ENCODE measurements at places on chromosomes 2 and 18.

DNA sequence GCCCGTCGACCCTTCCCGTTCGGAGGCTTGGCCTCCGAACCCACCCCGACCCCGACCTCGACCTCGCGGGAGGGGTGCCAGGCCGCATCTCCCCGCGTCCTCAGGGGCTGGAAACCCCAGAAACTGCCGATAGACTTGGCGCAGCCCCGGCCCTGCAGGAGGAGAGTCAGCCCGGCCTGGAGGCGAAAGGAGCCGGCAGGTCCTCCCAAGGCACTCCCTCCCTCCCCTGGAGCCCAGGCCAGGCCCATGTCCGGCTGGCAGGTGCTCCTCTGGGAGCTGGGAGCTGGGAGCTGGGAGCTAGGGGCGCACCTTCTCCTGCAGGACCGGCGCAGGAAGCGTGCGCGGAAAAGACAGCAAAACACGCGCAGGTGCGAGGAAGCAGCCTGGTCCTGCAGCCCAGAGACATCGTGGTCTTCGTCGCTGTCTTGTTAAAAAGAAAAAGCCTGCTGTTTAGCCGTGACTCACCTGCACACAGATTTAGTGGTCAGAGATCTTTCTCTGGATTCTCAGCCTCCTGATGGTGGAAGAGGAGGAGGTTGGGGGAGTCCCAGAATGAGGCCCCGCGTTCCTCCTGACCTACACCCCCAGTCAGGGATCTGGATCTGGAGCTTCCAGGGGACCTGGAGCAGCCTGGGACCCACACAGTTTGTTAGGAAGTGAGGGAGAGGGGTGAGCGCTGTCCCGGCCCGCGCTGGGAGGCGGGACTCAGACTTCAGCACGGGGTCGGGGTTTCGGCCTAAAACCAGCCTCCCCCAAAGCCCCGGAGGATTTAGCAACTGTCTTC, 660 bp upstream of the MBP start:
- peaks cover 56% of the 10 kb centered on the region for H3K4me1 ChIP-seq
- H3K4me3 ChIP-seq, result peak overlapping the region; percentile 77
- H3K36me3 ChIP-seq, result peaks cover 26% of the 10 kb centered on the region
- peak overlapping the region; percentile 92 for H3K27ac ChIP-seq

DNA sequence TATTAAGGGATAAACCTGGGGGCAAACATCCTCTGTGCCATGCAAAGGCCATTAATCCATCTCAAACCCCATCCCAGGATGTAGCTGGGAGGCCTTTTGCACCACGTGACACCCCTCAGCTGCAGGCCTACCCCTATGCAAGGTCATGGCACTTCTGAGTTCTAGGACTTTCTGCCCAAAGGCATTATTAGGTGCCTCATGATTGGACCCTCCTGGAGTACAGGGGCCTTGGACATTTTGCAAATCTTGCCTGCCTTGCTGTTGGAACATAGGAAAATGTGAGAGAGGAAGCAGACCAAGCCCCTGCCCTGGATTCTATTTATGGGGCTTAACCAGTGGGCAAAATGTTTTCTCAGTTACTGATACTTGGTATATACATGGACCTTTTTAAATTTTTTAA, 44.2 kb upstream of the NFU1 start:
- H3K36me3 ChIP-seq, result peaks cover 62% of the 10 kb centered on the region
- DNase-seq, result no peak
- peaks cover 22% of the 10 kb centered on the region for H3K4me1 ChIP-seq
- H3K27ac ChIP-seq, result no peak overlapping the region
- no peaks in the 10 kb centered on the region for H3K27me3 ChIP-seq

DNA sequence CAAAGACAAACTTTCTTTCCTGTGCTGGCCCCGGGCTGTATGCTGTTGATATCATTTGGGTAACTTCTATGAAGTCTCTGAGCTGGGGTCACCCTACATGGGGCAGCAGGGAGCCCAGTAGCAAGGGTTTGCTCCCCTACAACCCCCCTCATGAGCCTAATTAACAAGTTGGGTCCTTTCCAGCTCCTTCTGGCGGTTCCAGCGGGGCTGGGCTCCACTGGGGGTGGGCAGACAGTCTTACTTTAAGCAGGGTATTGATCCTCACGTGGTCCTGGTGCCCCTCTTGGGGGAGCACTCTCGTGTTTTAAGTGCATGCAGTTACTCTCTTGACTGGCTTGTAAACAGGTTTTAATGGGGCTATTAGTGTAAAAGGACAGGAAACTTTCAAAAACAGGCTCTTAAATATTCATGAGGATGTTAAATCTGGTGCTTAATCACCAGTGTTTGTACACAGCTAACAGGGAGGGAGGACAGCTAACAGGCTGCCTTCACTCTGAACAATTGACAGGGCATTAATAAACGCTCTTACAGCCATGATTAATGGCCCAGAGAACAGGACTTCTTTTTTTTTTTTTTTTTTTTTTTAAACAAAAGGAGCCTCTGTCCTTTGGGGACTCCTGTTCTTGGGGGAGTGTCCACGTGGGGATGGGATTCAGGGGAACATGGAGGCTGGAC, 36.6 kb upstream of the SKOR2 start:
- H3K27ac ChIP-seq, result no peak overlapping the region
- H3K4me3 ChIP-seq, result no peak overlapping the region
- DNase-seq, result no peak

DNA sequence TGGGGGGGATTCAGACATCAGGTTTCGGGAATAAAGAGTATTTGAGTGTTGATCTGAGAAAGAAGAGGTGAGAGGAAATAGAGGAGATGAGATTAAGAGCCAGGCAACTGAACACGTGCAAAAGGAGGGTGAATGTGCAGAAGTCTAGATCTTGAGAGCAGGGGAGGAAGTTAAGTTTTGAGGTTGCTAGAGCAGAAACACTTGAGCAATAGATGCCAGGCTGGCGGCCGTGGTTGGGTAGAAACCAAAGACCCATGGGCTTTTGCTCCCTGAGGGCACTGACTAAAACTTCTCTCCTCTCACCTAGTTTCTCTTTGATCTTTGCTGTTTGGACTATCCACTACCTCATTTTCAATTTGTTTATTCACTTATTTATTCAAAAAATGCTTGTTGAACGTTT, 116.0 kb downstream of the CDC42EP3 start:
- no peak overlapping the region for H3K27ac ChIP-seq
- H3K4me3 ChIP-seq, result no peak overlapping the region
- DNase-seq, result no peak
- peaks cover 9% of the 10 kb centered on the region for H3K4me1 ChIP-seq
- no peaks in the 10 kb centered on the region for H3K36me3 ChIP-seq
- H3K27me3 ChIP-seq, result no peaks in the 10 kb centered on the region

DNA sequence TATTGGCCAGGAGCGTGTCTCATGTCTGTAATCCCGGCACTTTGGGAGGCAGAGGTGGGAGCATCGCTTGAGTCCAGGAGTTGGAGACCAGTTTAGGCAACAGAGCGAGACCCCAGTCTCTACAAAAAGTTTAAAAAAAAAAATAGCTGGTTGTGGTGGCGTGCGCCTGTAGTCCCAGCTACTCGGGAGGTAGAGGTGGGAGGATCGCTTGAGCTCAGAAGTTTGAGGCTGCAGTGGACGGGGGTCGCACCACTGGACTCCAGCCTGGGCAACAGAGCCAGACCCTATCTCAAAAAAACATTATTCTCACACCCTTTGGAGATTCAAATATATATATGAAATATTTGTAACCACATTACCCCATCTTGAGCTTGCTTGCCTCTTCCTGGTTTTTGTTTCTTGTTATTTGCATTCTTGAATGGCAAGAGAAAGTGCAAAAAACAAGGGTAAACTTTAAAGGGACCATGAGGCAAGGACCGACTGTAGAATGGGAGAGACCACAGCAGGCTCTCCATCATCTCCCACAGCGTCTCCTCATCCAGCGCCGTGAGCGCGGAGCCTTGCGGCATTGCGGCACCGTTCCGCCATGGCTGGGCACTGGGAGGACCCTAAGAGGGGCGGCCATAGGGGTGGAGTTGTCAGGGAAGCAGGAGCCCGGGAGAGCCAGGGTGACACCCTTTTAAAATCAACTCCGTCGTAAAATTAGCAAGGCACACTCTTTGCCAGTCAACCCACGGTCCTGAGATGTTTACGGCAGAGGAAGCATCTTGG, 1.4 kb downstream of the ELP2 start:
- H3K27ac ChIP-seq, result no peak overlapping the region
- H3K4me1 ChIP-seq, result peaks cover 48% of the 10 kb centered on the region
- H3K4me3 ChIP-seq, result peak overlapping the region; percentile 93
- no peak for DNase-seq
- no peaks in the 10 kb centered on the region for H3K27me3 ChIP-seq
- peaks cover 18% of the 10 kb centered on the region for H3K36me3 ChIP-seq

GRCh38 chr2:36562973-36563532, 34.9 kb downstream of the FEZ2 start:
- no peaks in the 10 kb centered on the region for H3K27me3 ChIP-seq
- H3K27ac ChIP-seq, result no peak overlapping the region
- peaks cover 23% of the 10 kb centered on the region for H3K36me3 ChIP-seq

DNA sequence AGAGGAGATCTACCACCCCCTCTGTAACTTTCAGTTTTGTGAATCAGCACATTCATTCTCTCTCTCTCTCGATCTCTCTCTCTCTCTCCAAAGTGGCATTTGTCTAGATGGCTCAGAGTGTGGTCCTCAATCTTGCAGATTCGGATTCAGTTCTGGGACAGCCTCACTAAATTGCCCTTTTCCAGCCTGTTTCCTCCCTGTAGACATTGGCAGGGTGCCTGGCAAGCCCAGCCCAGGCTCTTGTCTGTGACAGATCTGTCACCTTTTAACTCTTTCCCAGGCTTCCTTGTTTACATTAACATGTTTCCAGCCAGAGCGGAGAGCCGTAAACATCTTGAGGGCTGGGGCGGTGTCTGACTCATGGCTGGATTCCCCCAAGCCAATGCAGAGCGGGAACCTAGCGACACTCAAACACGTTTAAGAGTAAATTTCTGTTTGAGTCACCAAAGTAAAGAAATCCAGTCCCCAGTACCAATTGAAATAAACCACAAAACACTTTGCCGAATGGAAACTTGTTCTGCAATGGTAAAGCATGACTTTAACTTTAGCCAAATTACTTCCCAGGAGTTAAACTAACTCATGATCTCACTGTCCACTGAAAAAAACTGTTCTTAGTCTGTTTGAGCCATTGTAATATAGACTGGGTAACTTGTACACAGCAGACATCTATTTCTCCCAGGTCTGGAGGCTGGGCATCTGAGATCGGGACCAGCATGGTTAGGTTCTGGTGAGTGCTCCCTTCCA, 6.6 kb upstream of the CYP27C1 start:
- H3K4me1 ChIP-seq, result no peaks in the 10 kb centered on the region
- peaks cover 41% of the 10 kb centered on the region for H3K27me3 ChIP-seq
- no peak overlapping the region for H3K27ac ChIP-seq
- no peaks in the 10 kb centered on the region for H3K36me3 ChIP-seq
- DNase-seq, result no peak

- H3K4me3 ChIP-seq, result no peak overlapping the region
- peak overlapping the region; percentile 15 for H3K27ac ChIP-seq
- H3K4me1 ChIP-seq, result no peaks in the 10 kb centered on the region
- no peak for DNase-seq
- no peaks in the 10 kb centered on the region for H3K27me3 ChIP-seq
These were observed 8.9 kb downstream of the COX5B start for GRCh38 chr2:97654791-97655190.

DNA sequence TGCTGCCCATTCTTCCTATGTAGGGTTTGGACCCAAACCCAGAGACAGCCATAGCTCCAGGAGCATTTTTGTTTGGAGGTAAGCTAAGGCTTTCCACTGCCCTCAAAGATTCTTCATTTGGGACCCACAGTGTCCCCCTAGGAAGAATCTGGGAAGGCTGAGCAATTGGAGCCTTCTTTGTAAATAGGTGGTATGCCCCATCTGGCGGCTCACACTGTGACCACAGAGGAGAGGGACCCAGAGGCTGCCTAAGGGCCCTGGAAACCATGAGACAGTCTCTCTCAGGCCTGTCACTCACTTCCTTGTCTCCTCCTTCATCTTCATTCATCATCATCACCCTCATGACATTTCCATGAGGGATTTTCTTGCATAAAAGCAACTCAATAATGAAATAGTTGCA, 215.4 kb upstream of the OSR1 start:
- no peak for DNase-seq
- no peak overlapping the region for H3K4me3 ChIP-seq
- H3K27me3 ChIP-seq, result peaks cover 10% of the 10 kb centered on the region
- H3K36me3 ChIP-seq, result no peaks in the 10 kb centered on the region

GRCh38 chr18:31996007-31996406, 22.6 kb upstream of the RNF125 start:
- no peak overlapping the region for H3K4me3 ChIP-seq
- no peaks in the 10 kb centered on the region for H3K4me1 ChIP-seq
- peaks cover 14% of the 10 kb centered on the region for H3K27me3 ChIP-seq
- no peaks in the 10 kb centered on the region for H3K36me3 ChIP-seq

- peaks cover 27% of the 10 kb centered on the region for H3K27me3 ChIP-seq
- H3K4me3 ChIP-seq, result no peak overlapping the region
- no peak for DNase-seq
- peaks cover 13% of the 10 kb centered on the region for H3K4me1 ChIP-seq
These were observed 13.9 kb upstream of the MLPH start for GRCh38 chr2:237472909-237473877.

GRCh38 chr2:70523996-70524965, 29.3 kb downstream of the TGFA start:
- H3K4me3 ChIP-seq, result no peak overlapping the region
- peak; percentile 44 for DNase-seq
- H3K4me1 ChIP-seq, result peaks cover 24% of the 10 kb centered on the region
- peaks cover 11% of the 10 kb centered on the region for H3K27me3 ChIP-seq

DNA sequence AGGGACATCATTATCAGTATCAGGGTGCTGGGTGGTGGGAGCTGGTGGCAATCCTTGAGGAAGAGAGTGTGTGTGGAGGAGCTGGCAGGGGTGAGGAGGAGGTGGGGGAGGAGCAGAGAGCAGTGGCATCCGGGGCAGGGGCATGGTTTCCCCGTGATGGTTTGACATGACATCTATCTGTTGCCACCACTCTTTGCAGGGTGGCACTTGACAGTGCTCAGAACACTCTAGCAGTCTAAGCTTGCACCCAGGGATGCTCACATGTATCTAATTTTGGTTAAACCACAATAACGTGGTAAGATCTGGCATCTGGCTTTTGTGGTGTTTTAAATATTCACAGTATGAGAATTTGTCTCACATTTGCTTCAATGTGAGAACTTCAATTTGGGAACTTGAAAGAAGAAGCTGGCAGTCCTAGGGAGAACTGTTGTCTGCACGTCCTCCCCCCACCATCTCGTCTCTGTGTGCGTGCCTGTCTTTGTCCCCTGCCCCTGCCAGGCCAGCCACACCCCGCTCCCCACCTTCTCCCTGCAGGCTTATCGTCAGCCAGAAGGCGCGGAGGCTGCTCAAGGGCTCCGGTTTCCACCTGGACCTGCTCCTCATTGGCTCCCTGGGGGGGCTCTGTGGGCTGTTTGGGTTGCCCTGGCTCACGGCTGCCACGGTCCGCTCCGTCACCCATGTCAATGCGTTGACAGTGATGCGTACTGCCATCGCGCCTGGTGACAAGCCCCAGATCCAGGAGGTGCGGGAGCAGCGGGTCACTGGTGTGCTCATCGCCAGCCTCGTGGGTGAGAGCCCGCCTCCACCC, 11.7 kb downstream of the SLC4A3 start:
- DNase-seq, result no peak
- peaks cover 3% of the 10 kb centered on the region for H3K4me1 ChIP-seq
- H3K36me3 ChIP-seq, result no peaks in the 10 kb centered on the region
- no peak overlapping the region for H3K27ac ChIP-seq

- H3K27ac ChIP-seq, result no peak overlapping the region
- H3K36me3 ChIP-seq, result peaks cover 2% of the 10 kb centered on the region
- no peaks in the 10 kb centered on the region for H3K27me3 ChIP-seq
- no peak overlapping the region for H3K4me3 ChIP-seq
These were observed 206.2 kb upstream of the EPAS1 start for GRCh38 chr2:46091004-46091403.

All from activated naive CD4-positive, alpha-beta T cell treated with anti-CD3 and anti-CD28 coated beads, Interleukin-2, amount 10 ng/mL, durations not matched to agents 7 days and 5 days (primary cell).